T-helper 9 cell (primary cell): ENCODE measurements at places on chromosomes 13 and 19.

DNA sequence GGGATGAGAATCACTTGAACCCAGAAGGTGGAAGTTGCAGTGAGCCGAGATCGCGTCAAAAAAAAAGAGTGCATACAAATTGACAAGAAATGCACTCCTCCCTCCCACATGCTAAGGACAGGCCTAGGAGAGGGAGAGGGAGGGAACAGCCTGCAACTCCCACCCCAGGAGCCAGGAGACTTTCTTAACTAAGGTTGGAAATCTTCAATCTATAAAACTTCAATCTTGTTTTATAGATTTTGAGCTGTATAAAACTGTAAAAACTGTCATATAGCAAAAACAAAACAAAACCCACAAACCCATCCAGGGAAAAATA is 1.3 kb upstream of the SYCN start:
- DNase-seq: no peak

GRCh38 chr13:94268661-94269060 is 210.8 kb downstream of the DCT start:
- no peak for DNase-seq

GRCh38 chr19:21322528-21322927 is 6.7 kb downstream of the ZNF708 start:
- DNase-seq: no peak

DNA sequence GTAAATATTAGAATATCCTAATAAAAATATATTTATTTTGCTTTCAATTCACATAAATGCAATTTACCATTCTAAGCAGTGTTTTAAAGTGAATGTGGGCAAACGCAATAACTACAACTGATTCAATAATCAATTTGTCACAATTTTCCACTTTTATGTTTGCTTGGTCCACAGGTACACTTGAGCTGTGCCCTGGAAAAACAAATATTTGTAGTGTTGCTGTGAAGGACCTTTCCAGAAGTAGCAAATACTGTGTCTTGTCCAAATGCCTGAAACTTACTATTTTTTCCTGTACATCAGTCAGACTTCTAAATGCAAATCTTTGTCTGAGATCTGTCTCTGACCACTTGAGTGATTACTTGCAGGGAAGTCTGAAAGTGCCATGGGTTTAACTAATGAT is 845.8 kb upstream of the SLITRK5 start:
- no peak for DNase-seq

DNA sequence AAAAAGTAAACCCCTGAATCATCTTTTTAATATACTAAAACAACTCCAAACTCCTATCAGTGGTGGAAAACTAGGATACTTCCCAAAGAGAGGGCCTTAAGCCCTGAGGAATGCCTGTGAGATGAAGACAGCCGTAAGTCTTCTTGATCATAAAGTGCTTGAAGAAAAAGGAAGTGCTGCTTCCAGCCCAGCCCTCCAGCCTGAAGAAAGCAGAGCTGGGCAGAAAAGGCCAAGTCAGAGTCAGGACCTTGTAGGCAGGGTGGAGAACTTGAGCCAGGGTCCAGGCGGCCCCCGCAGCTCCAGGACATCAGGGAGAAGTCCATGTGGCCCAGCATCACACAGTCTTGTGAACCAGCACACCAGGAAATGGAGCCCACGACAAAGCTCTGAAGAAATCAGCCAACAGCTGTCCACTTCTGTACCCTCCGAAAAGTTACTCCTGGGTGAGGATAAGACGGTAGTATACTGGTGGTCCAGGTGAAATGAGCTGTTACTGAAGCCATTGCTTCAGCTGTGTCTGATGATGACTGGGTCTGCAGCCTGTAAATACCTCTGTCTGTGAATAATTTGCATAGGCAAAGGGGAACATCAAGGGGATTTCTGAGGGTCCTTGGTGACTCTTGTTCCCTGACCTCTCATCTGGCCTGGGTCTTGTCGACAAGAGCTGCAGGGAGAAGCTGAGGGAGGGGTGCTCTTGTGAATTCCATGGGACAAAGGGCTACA is 18.7 kb upstream of the CRYL1 start:
- no peak for DNase-seq

DNA sequence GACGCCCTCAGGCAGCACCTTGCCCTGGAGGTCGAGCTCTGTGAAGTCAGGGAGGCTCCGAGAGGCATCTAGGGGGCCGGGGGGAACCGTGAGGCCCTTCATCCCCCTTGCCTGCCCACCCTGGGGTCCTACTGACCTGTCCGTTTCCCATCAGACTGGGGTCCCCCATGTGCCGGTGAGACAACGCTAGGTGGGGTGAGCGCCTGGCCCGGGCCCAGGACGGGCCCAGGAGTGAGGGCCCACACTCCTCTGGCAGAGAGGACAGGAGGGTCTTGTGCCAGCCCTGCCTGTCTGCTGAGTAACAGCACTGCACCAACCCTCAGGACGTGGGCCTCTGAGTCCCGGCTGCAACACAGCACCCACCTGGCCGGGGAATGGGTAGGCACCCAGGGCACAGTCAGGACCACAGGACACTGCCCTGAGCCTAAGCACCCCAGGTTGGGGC is 14.4 kb downstream of the DCAF15 start:
- DNase-seq: no peak

GRCh38 chr19:56114051-56114777 is 6.9 kb downstream of the ZNF787 start:
- no peak for DNase-seq

DNA sequence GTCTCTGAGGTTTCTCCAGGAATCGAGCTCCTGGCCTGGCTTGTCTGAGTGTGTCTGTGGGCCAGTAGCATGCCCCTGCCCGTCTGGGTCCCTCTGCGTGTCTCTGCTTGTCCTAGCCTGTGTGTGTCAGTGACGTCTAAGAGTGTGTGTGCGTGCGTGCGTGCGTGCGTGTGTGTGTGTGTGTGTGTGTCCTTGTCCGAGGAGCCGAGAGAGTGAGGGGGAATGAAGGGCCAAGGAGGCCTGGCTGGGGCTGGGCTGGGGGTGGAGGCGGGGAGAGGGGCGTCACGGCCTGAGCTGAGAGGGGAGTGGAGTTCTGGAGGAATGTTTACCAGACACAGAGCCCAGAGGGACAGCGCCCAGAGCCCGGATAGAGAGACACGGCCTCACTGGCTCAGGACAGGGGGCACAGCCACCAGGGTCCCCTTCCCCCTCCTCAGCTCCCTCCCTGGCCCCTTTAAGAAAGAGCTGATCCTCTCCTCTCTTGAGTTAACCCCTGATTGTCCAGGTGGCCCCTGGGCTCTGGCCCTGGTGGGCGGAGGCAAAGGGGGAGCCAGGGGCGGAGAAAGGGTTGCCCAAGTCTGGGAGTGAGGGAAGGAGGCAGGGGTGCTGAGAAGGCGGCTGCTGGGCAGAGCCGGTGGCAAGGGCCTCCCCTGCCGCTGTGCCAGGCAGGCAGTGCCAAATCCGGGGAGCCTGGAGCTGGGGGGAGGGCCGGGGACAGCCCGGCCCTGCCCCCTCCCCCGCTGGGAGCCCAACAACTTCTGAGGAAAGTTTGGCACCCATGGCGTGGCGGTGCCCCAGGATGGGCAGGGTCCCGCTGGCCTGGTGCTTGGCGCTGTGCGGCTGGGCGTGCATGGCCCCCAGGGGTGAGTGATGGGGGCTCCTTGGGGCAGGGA is at the start of gene AXL:
TSS of gene AXL (plus strand) at position 609 of the 893 bp plus-strand sequence. CDS start at position 779, 170 bp downstream.
- no peak for DNase-seq

- DNase-seq: no peak
These were observed 662 bp downstream of the CBARP start for GRCh38 chr19:1237027-1237659.

GRCh38 chr19:29395111-29395733 is 130.6 kb upstream of the VSTM2B start:
- DNase-seq: no peak

DNA sequence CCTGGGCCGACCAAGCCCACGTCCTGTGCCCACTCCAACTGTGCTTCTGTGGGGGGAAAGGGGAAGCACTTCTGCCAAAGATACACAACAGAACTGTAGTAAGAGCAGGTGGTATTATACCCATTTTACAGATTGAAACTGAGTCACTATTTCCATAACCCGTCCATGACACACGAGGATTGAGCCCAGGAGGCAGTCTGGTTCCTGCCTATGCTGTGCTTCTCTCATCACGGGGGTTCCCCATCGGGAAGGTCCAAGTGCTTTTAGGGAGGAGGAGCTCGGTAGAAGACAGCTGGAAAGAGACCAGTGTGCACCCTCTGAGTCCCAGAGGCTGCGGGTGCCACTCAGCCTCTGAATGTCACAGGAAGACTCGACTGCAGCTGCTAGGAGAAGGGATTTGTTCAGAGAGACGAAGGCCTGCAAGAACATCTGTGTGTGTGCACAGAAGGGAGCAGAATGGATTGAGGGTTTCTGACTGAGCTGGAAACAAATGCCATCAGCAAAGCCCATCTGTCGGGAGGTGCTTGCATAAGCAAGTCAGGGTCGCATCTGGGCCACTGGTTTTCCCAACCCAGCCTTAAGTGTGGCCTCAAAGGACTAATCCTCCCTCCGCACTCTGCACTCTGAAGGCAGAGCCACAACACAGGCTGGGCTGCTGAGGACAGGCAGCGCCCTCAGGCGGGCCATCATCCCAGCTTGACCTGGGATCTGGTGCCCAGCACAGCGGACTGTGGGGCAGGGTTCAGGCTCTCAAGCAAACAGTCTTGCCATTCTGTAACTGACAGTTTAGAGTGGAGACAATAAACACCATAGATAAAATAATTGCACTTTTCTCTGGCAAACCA is 150.0 kb downstream of the DPF1 start:
- no peak for DNase-seq

DNA sequence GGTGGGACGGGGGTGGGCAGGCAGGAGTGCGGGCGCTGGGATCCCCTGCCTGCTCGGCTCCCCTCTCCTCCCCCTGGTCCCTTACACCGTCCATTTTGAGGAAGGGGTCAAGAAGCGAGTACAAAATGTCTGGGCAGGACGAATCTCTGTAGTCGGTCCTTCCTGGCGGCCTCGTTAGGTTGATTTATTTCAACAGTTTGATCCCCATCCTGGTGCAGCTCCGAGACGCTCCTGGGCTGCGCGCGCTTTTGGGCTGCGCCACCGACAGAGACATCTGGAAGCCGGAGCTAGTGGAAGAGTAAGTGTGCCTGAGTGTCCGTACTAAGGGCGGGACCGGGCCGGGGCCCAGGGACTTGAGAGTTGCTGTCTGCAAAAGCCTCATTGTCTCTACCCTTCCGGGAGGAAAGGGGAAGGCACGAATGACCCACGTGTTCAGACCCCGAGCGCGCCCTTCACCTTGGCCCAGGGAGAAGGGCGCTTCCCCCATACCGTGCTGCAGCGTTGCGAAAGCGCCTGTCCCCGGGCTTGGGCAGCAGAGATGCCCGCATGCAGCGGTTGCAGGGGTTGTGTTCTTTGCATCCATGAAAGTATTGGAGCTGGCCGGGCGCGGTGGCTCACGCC is 1.8 kb downstream of the ZNF114 start:
- no peak for DNase-seq

DNA sequence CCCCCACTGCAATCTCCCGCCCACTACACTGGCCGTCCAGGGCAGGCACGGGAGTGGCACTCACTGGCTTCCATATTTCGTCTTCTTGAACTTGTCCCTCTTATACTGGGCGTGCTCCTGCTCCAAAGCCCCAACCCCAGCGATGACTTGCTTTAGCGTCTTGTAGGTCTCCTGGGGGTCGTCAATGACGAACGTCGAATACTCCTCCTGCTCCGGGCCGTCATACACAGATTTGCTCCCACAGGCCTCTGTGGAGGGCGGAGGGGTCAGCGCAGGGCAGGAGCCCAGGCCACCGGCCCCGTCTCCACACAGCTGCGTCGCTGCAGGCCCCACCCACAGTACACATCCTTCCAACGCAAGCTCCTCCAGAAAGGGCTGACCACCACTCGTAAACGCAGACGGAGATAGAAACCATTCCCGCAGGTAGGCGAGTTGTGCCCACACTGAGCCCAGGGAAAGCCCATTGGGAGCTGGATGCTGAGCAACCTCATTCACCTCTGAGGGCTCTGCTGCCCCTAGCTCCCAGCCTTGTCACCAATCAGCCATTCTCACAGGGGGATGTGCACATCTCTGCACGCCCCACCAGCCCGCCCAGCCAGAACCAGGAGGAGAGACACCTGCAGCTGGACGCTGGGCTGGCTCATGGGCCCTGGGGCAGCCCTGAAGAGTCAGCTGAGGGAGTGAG is 7.9 kb upstream of the C13orf46 start:
- no peak for DNase-seq

DNA sequence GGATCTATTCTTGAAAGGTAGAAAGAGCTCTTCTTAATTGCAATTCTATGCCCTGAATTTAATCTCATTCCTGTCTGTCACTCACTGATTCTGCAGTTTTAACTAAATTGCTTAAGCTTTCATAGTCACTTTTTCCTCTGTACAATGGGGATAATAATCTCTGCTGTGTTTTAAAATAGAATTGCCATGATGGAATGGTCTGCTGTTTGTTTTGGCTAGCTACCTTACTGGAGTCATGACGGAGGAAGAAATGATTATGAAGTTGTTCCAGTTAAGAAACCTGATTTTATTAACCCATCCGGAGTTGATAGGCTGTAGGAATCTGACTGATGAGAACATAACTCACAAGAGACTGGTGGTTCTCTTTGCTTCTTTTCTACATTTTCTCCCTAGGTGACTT is 54.9 kb upstream of the ITM2B start:
- DNase-seq: no peak

DNA sequence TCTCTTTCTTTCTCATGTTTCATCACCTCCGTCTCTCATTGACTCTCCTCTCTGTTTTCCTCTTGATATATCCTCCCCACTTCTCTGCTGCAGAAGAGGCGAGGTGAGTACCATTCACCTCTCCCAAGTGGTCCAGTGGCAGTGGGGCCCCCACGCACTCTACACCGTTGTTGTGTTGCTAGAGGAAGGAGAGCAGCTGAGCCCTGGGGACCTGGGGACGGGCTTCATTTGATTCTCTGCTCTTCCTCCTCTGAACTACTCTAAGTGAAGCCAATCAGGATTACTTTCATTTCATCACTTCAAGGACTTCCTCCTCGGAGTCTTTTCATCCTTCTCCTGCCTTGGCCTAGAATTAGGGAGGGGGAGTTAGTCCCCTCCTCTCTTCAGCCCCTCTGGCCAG is 64.6 kb downstream of the CCNE1 start:
- DNase-seq: no peak

DNA sequence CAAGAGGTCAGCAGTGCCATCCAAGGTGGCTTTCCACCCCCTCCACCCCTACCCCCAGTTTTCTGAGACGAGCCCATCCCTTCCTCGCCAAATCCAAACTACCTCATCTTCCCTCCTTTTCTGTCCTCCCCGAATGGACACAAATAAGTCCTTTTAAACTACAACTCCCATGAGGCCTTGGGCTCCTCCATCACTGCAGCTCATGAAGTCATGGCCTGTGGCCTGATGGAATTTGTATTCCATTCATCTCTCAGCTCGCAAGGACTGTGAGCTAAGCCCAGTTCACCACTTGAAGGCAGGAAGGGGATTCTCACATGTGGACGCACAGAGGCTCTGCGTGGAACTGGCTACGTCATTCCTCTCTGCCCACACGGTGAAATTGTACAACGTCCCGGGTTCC is 12.5 kb downstream of the PTPRH start:
- DNase-seq: no peak

GRCh38 chr13:28843639-28844038 is 23.5 kb downstream of the MTUS2 start:
- no peak for DNase-seq
